HT-29 (cell line): ENCODE measurements at places on chromosomes 1 and 21.

DNA sequence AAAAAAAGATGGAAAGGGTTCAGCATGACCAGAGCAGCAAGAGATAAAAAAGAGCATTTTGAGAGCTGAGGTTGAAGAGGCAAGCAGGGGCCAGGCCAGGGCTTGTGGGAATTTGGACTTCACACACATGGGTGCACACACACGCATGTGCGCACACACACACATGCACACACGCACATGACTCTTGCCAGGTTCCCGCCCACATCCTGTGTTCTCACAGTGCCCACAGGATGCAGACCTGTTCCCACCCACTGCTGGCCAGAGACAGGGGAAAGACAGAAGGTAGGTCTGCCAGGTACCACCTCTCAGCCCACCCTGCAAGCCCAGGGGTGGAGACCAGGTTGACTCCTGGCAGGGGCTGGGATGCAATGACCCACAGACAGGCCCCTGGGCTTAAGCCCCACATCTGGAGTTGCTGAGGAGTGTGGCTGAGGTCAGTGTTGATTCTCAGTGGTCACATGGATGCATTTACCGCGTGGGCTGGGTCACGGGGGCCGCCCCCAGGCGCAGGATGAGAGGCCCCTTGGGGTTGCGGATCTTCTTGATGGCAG is 4.4 kb downstream of the COL16A1 start:
- DNase-seq = no peak

DNA sequence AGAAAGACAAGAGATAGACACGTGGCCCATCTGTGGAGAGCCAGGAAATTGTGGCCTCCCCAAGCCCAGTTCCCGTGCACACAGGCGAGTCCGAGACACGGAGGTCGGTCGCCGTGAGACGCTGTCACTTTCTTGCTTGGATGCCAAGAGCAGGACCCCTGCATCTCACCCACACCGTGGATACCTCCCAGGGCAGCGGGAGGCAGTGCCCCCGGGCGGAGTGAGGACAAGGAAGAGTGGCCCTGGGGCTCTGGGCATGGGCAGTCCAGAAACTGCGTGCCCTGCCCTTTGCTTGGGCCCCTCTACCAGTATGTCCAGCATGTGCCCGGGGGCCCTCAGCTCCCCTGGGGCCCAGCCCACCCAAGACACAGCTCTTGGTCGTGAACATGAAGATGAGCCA is 24.7 kb upstream of the ARHGEF16 start:
- no peak for DNase-seq

- DNase-seq = peak; percentile 68
These were observed 146.0 kb downstream of the RERE start for GRCh38 chr1:8671306-8671917.

GRCh38 chr1:107529511-107530149 is 388.8 kb downstream of the NTNG1 start:
- peak; percentile 63 for DNase-seq

DNA sequence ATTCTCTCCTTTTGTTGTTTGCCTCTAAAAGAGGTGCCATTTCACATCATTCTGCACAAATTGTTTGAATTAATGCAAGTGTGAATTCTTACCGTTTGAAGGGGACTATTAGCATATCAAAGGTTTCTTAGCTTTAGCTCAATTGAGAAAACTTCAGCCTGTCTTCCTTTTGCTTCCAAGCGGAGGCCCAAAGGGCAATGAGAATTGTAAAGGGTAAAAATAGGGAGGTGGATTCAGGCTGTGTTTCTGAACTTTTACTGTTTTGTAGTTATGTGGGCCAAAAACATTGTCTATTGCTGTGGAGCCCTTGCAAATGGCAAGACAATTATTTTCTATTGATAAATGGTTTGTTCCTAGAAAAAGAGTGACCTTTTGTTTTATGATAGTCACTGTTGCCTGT is 3.6 kb downstream of the ADGRL2 start:
- DNase-seq = no peak

DNA sequence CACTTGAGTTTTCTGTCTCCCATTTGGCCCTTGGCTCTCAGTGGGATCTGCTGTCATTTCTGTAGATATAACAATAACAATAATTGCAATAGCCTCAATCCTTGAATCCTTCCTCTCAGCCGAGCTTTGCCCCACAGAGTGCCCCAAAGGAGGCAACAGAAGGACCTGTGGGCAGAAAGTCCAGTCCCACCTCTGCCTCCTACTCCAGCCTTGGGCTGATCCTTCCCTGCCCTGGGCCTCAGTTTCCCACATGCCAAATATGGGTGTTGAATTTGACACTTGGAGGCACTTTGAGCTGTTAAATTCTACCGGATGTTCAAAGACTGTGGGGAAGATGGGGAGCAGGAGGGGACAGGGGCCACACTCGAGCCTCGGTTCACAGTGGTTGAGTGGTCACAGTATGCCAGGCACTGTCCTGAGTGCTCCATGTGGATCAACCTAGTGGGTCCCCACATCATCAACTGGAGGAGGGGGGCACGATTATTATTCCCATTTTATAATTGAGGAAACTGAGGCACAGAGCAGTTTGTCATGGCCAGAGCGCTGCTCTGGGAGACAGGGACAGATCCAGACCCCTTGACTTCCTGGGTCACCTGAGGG is 307.1 kb downstream of the MATN1 start:
- no peak for DNase-seq

DNA sequence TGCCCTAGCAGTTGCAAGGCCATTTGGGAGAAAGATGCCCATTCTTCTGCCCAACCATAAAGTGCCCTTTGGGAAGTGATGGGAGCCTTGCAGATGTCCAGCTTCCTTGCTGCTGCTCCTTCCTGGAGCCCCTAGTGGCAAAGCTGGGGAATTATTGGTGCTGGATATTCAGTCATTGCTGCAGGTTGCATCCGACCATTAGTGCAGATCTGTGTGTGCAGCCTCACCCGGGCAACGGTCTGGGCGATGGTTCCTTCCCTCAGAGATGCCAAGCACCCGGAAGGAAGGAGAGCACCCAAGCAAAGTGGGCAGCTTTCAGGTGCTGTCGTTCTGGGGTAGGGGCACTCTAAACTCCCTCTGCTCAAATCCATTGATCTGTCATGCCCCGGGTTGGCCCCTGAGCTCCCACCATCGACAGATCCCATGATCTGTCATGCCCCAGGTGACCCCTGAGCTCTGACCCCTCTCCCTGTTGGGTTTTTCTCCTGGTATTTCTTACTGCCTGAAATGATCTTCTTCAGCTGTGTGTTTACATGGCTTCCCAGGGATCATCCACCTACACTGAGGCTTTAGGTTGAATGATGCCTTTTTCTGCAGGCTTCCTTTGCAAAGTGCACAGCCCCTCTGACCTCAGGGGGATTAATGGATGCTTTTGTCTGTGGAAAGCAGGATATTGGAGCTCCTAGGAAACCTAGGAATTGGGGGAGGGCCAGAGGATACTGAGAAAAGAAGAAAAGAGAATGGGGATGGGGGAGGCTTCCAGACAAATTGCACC is 467.5 kb downstream of the PTPRU start:
- peak; percentile 54 for DNase-seq

- DNase-seq = peak; percentile 80
These were observed 240.1 kb downstream of the DISC1 start for GRCh38 chr1:231866392-231867331.

DNA sequence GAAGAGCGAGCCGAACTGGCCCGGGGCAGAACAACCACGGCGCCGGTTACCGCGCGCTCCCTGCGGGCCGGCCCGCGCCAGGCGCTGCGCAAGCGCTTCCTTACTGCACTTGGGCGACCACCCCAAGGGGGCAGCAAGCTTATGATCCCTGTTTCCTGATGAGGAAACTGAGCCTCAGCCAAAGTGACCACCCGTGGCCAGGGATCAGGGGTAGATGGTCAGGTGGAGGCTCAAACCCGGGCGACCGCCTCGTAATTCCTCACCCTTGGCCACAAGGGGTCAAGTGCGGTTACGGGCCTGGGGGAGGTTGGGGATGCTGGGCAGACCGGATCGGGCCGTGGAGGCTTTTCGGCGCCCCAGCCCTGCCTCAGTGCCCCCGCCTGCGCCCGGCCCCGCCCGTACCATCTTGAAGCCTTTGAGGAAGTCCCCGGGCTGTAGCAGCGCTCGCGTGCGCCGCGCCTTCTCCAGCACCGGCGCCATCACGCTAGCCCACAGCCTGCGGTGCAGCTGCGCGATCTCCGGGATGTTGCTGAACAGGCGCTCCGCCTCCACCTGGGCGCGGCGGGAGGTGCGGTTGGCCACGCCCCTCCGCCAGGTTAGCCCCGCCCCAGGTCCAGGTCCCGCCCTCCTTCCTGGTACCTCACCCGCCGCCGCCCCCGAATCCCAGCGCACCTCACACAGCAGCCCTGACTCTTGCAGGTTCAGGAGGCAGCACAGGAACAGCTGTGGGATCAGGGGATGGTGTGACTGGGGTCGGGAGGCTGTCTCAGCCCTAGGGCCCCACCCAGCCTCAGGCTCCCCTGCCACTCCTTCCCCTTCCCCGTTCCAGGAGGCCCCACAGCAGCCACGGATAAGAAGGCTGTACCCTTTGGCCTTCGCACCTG is 5.4 kb upstream of the TNFRSF25 start:
- DNase-seq = peak; percentile 87

DNA sequence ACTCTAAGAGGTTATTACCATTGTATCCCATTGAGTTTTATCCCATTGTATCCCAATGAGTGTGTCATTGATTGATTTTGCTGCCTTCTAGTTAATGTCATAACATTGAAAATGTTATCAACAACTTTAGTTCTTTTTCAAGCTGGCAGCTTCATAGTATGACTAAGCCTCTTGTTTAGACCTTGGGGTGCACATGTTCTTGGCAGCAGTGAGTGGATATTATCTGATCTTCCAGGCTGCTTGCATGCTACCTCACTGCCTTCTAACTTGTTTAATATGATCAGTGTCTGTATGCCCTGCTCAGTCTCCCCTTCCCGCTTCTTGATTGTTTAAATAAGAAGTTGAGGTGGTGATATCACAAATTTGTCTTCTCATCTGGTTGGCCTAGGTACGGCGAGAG is 24.6 kb downstream of the NTPCR start:
- no peak for DNase-seq

- no peak for DNase-seq
These were observed 207.4 kb upstream of the NRIP1 start for GRCh38 chr21:15272171-15272570.

DNA sequence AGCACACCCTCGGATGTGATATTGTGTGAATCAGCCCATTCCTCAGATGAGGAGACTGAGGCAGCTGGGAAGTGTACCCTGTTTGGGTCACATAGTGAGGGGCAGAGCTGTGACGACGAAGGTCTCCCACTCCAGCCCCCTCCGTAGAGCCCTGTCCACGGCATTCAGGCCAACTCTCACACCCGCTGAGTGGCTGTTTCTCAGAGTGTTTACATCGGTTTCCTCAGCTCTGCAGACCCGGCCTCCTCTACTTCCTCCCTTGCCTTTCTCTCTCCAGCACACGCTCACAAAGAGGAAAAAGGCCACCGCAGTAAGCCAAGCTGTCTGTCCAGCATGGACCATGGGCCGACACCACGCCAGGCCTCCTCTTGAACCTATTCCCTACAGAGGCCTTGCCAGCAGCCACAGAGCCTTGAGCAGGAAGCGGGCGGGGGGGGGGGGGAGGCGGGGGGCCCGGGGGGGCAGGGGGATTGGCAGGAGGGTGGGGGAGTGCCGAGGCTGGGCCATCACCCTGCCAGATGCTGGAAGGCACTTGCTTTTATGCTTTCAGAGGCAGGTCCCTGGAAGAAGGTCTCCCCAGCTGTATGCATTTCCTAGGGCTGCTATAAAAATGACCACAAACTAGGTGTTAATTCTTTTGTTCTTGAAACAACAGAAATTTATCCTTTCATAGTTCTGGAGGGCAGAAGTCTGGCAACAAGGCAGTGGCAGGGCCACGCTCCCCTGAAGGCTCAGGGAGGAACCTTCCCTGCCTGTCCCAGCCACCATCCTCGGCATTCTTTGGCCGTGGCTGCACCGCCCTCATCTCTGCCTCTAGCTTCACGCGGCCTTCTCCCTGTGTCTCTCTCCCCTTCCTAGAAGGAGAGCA is 178.4 kb downstream of the PSMG1 start:
- DNase-seq = peak; percentile 62

DNA sequence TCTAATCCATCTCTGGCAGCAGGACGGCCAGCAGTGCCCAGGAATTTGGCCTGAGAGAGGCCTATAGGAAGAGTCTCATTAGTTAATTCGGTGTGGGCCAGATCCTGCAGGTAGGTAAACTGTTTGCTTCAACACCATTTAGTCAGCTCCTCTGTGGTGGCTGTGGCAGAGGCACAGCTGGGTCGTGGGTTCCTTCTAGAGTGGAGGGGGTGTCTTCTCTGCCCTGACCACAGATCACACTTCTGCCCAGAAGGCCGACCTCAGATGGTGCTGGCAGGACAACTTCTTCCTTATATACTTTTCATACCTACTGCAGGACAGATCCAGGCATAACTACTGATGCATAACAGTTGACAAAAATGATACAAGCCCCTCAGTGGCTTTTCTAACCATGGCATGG is 281.4 kb downstream of the RPS6KC1 start:
- DNase-seq = no peak

DNA sequence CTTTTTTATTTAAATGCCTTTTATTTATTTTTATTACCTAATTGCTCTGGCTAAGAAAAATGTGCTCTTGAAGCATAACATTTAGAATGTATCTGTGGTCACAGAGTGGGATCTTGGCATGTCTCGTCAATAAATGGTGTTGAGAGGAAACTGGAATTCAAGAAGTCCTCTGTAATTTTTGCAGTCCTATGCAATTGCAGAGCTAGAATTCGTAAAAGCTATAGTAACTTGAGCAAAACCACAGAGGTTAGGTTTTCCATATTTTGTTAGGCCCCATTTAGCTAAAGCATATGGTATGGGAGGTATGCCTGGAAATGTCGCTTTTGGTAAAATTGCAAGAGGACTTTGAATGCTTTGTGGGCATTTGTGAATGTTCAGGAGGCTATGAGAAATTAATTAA is 466.7 kb upstream of the NFIA start:
- DNase-seq = no peak

- DNase-seq = no peak
These were observed 30.1 kb downstream of the MEF2D start for GRCh38 chr1:156470473-156470872.

- no peak for DNase-seq
These were observed 310.3 kb downstream of the SIPA1L2 start for GRCh38 chr1:232319518-232320210.

GRCh38 chr1:197690074-197690473 is 85.2 kb downstream of the DENND1B start:
- DNase-seq = no peak

- no peak for DNase-seq
These were observed 4.7 kb downstream of the TNN start for GRCh38 chr1:175072099-175072951.

GRCh38 chr1:172005856-172006255 is 164.6 kb downstream of the DNM3 start:
- peak; percentile 86 for DNase-seq

- no peak for DNase-seq
These were observed 14.1 kb upstream of the PADI4 start for GRCh38 chr1:17293681-17294425.

DNA sequence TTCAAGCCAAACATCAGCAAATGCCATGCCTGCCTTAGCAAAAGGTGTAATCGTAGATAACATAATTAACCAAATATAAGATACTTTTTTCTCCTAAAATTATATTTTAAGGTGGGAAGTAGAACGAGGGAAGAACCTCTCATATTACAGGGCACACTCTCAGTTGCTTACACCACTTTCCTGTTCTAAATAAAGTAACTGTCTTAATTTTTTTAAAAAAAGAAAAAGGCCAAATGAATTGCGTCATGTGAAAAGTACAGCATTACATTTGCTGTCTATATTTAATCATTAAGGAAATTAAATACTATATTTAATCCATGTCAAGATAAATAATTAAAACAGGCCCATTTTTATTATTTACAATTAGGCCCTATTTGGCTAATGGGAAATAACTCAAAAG is 23.7 kb downstream of the JAK1 start:
- no peak for DNase-seq

GRCh38 chr1:158945061-158945460 is 13.7 kb downstream of the PYHIN1 start:
- no peak for DNase-seq
